CD14-positive monocyte (primary cell): ENCODE measurements at places on chromosomes 2 and 18.

DNA sequence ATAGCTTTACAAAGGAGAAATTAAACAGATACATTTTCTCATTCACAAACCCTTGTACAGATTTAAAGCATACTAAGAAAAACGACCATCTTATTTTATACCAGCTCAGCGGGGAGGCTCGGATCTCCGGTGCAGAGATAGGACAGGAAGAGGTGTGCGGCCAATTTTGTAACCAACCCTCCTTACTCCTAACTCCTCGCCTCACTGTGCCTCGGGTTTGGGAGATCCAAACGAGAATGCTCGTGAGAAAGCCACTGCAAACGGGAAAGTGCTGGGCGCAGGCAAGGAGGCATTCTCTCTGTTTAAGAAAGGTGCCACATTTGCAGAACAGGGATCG lies 1.2 kb downstream of the KDSR start:
- DNase-seq = no peak

DNA sequence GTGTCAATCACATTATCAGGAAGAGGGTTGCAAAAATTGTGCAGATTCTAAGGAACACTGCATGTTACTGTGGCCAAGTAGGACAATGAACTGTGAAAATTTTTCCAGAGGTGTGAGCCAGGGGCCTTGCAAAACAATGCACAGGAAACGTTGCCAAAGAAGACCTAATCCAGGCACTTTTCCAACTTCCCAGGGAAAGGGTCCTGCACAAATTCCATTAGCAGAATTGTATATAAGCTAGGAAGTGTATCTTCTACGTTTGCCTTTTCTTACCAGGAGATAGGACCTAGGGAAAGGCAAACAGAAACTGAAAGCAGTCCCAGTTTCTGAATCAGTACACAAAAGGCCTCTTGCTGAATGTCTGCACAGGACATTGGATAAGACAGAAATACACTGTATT lies 1888.3 kb upstream of the CELF4 start:
- DNase-seq = no peak

- no peak for DNase-seq
Observed at GRCh38 chr18:45342653-45343052, 272.6 kb upstream of the SLC14A2 start.

- DNase-seq = no peak
Observed at GRCh38 chr18:67232991-67233390, 283.5 kb downstream of the DSEL start.

GRCh38 chr2:232335859-232336215 lies 42.7 kb upstream of the ALPP start:
- DNase-seq = no peak

- no peak for DNase-seq
Observed at GRCh38 chr2:214484701-214485100, 73.8 kb downstream of the VWC2L start.

- no peak for DNase-seq
Observed at GRCh38 chr2:38427936-38428335, 50.9 kb upstream of the ATL2 start.
